ENCODE measurements at places on chromosomes 6 and 20. TPM values are rescaled to one million over a fixed set of nuclear protein-coding genes. Genes with fewer than 3 reads are reported as not detected.

The GPSM3 gene
- not detected for total RNA-seq

DNA sequence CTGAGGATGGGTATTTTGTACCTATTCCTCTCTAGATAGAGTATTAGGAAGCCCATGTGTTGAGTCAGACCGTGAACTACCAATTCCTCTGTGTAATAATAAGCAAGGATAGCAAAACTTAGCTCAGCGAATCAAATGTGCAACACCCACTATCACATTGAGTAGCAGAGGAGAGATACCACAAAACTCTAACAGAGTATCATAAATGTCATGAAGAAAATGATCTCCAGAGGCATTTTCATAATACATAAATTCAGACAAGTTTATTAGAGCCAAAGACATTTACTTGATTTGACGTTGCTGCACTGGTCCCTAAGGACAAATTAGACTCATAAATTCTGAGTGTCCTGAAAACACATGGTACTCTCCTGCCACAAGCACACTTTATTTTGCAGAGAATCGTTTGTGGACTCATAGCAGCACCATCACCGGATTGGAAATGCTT lies 245.2 kb downstream of the HAO1 start:
- no peak for DNase-seq

DNA sequence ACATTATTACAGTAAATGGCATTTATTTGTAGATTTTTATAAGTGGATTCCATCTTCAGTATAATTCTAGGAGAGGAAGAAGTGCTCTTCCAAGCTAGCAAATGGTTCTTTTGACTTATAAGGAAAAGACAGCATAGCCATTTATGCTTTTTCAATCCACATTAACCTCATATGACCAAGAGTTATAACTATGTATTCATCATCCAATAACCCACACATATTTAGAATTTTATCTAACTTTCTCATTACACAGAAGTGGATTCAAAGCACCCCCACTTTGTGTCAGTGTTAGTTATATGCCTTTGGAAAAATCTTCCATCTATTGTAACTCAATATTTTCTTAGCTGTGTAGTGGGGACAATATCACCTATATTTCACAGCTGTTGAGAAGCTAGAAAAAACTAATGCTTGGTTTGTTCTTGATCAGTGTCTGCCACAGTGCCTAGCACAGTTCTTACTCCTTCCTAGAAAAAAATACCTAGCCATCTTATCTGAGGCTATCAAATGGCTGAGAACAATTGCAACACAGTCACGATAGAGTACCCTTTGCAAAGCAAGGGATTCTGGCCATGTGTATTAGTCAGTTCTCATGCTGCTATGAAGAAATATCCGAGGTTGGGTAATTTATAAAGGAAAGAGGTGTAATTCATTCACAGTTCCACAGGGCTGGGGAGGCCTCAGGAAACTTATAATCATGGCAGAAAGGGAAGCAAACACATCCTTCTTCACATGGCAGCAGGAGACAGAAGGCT lies 986.3 kb downstream of the TFAP2A start:
- DNase-seq, result no peak

GRCh38 chr6:170249817-170250216 lies 41.1 kb downstream of the DLL1 start:
- DNase-seq, result no peak

- DNase-seq, result no peak
These were observed at the start of gene SLC35D3 for GRCh38 chr6:136921936-136922684. Gene SLC35D3 (plus strand): TSS chr6:136922301. CDS start chr6:136922429, 128 bp downstream.

GRCh38 chr6:26205625-26206574 lies 118.7 kb downstream of the HFE start:
- peak; percentile 90 for DNase-seq

- DNase-seq, result no peak
These were observed 9.6 kb upstream of the C6orf132 start for GRCh38 chr6:42152024-42152423.

DNA sequence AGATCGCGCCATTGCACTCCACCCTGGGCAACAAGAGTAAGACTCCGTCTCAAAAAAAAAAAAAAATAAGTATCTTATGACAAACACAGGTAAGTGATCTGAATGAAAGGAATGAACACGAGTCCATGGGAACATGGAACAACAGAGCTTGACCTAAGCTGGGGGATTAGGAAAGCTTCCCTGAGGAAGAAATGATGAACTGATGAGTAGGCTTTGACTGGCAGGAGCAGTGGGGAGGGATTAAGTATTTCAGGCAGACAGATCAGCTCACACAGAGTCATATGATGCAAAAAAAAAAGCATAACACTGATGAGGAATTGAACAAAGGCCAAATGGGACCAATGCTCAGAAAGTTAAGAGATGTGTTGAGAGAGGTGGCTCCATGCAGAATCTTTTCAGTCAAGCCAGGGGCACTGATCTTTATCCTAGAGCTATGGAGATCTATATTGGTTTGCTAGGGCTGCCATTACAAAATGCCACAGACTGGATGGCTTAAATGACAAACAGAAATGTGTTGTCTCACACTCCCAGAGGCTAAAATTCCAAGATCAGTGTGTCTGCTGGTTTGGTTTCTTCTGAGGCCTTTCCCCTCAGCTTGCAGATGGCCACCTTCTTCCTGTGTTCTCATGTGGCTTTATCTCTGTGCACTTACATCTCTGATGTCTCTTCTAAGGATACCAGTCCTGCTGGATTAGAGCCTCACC lies 85.6 kb downstream of the ANKRD6 start:
- no peak for DNase-seq

GRCh38 chr6:109363753-109364152 lies 18.5 kb downstream of the CD164 start:
- no peak for DNase-seq

- no peak for DNase-seq
These were observed 17.4 kb upstream of the RAB32 start for GRCh38 chr6:146526192-146526591.

GRCh38 chr6:146582857-146583256 lies 15.9 kb upstream of the ADGB start:
- peak; percentile 43 for DNase-seq

DNA sequence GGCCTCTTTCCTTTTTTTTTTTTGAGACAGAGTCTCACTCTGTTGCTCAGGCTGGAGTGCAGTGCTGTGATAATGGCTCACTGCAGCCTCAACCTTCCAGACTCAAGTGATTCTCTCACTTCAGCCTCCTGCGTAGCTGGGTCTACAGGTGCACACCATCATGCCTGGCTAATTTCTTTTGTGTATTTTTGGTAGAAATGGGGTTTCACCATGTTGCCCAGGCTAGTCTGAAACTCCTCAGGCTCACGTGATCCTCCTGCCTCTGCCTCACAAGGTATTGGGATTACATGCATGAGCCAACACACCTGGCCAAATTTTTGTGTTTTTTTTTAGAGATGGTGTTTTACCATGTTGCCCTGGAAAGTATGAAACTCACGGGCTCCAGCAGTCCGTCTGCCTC lies 29.3 kb downstream of the SRC start:
- DNase-seq, result no peak

Data from stomach (tissue), 19 donors.